GM12892 (cell line): ENCODE measurements at places on chromosomes 2 and 18.

- DNase-seq = no peak
Measured at GRCh38 chr2:54968561-54969218, 81.6 kb downstream of the RTN4 start.

DNA sequence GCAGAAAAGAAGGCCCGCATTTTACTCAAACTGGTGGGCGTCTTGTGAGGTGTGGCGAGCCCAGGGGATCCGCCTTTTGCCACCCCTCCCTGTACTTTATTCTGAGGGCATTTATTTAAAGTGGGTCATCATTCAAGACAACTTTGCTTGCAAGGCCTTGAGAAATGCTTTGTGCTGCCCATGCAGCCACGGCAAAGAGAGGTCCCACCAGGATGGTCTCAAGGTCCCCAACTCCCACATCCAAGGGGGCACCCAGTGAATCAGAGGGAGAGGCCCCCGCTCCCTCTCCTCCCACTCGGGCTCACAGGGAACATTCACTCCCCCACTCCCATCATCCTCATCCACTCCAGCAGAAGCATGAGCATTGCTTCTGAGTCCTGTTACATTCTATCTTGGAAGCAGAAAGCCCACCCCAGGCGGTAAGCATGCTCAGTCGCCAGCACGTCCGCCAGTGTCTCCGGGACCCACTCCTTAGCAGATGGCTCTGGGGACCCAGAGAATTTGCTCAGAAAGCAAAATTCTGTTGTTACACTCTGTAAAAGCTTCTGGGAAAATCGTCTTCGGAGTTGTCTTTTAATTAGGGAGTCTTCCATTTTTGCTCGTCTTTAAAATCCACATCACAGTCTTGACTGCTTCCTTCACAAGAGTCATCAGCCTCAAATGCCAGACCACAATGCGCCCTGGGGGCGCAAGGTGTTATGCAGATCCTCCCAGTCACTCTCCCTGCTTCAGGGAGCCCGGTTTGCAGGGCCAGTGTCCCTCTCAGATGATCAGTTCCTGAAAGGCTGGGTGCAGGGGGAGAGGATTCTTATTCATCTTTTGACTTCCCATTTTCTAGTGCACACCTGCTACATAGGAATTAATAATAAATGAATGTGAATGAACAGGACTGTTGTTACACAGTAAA, 99.4 kb upstream of the NCK2 start:
- DNase-seq = no peak

GRCh38 chr2:69973335-69973735, 11.9 kb upstream of the ASPRV1 start:
- DNase-seq = no peak

DNA sequence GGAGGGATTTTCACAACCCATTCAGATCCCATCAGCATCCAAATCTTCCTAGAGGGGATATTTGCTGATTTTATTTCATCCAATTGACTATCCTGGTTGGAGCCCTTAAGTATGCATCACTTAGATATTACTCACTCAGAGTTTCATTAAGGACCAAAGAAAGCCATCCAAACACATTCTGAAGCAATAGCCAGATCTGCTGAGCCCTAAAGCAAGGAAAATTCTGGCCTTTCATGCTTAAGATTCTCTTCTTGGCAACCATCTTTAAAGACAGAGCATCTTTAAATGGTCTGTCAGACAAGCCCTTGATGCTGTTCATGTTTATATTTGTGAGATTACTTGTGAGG, 40.9 kb upstream of the C1D start:
- DNase-seq = no peak

- no peak for DNase-seq
Measured at GRCh38 chr2:40033781-40034180, 254.7 kb upstream of the THUMPD2 start.

GRCh38 chr18:45962866-45963265, 4.3 kb downstream of the EPG5 start:
- no peak for DNase-seq
